ENCODE measurements at places on chromosomes 13 and 19.
A peak's percentile ranks its signal among the peaks of the same experiment; 100 is the strongest.

DNA sequence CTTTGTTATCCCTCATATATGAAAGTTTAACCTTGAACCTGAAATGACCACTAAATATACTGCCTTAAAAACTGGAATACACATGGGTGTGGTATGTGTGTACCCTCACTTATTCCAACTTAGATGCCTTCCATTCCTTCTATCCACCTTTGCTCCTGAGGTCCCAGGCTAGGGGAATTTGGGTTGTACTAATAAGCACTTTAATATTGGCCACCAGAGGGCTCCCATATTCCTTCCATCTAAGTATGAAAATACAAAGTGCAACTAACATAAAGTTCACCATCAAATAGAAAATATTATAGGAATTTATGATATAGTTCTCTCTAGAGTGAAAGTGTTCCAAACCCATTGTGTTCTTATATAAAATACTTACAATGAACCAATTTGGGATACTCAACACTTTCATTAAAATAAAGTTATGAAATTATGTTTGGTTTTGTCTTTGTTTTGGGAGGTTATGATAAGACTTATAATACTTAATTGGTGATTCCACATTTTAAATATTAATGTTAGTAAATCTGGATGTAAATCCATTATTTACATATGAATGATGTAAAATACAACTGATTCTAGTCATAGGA, 62.3 kb downstream of the ITGBL1 start:
- DNase-seq = peak; percentile 55

- peak; percentile 85 for DNase-seq
These were observed 1.5 kb upstream of the MYO1F start for GRCh38 chr19:8578642-8579265.

- no peak for DNase-seq
These were observed 22.4 kb upstream of the PLAUR start for GRCh38 chr19:43692385-43692784.

GRCh38 chr19:976476-976875, 7.7 kb upstream of the WDR18 start:
- DNase-seq = no peak

DNA sequence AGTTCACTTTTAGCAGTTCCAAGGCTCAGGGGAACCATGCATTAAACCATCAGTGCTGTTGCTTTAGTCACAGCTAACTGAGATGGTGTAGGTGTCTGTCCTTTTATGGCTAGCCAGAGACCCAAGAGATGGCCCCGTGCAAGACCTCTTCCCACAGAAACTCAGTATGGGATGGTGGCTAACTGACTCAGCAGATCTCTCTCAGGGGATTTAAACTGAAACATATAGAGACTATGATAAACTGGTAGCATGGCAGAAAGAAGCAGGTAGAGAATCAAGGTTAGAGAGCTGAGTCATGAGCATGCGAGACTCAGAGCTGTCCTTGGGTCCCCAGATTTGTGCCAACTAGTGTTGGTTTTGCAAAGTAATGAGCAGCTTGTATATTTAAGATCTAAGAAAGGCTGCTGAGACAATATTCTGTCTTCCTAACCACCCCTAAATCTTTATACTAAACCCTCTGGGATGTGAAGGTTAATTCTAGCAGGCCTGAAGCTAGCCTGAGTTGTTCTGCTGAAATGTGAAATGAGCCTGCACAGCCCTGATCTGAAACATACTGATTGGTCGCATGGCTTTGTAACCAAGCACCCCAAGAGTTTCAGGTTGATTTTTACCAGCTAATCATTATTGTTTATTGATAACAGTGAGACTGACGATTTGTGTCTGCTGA, 6.5 kb upstream of the SCEL start:
- no peak for DNase-seq

DNA sequence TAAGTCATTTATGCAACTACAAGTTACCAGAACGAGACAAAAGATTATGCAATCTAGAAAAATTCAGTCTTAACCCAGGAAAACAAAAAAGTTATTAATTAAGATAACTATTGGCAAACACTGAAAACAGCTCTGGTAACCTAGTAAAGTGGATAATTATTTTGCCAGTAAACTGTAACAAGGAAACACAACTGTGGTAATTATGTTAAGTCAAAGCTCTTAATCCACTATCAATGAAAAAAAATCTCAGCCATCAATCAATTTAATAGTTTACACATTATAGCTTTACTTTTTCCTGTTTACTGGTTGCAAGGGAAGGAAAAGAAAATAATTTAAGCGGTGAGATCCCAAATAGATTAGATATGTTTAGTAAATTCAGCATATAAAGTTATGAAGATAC, 11.2 kb downstream of the EXOSC8 start:
- DNase-seq = no peak

DNA sequence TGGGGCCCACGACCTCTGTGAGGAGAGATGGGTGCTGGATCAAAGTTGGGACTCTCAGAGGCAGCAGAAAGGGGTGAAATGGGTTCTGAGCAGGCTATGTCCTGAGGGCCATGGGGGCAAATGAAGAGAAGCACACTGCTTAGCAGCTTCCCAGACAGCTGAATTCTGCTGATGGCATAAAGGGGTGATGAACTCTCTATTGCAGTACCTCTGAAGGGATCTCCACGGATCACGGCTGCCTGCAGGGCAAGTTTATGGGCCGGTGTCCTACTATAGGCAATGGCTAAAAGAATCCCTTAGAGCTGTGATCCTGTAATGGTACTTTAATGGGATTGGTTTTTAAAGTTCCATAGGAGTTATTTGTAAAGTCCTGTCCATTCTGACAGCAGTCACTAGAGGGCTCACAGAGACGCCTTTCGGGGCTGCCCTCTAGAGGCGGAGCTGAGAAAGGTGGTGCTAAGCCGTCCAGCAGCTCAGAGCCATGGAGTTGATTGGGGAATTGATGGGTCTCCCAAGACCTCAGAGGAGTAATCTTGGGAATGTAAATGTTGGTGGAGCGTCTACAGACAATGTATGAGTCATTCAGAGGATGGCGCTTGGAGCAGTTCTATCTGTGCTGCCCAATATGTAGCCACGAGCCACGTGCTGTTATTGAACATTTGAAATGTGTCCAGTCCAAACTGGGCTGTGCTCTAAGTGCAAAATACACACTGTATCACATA, 287.3 kb downstream of the COG6 start:
- DNase-seq = peak; percentile 74
